Midbrain (tissue), 1 donor: ENCODE measurements at places on chromosomes 2 and 18.
A peak's percentile ranks its signal among the peaks of the same experiment; 100 is the strongest.

GRCh38 chr18:51562866-51563265 lies 365.4 kb upstream of the MEX3C start:
- no peak for DNase-seq

DNA sequence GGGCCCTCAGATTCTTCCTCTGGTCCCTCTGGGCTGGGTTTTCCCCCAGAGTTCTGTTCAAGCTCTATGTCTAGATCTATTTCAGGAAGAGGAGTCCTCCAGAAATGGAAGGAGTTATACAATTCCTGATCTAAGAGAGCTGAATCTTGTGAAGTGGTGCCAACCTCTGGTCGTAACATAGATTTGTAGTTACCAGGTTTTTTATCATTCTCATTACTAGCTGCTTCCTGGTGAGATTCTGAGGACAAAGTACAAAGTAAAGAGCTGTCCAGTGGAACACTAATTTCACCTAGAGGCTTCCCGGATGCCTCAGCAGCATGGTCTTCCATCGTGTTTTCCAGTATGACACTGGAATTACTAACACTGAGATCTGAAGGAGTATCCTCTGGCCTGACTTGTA lies 44.1 kb downstream of the PPP4R1 start:
- no peak for DNase-seq

GRCh38 chr2:238487652-238488346 lies 61.1 kb downstream of the ASB1 start:
- no peak for DNase-seq

GRCh38 chr2:174748948-174749347 lies 15.3 kb downstream of the CHRNA1 start:
- peak; percentile 61 for DNase-seq

GRCh38 chr2:223494942-223495341 lies 107.2 kb downstream of the SCG2 start:
- DNase-seq: no peak

- DNase-seq: no peak
Measured at GRCh38 chr2:96088340-96089335, 27.7 kb downstream of the ADRA2B start.

GRCh38 chr2:8225266-8225665 lies 456.6 kb upstream of the ID2 start:
- DNase-seq: no peak

GRCh38 chr2:232286001-232286868 lies 92.3 kb upstream of the ALPP start:
- no peak for DNase-seq

GRCh38 chr2:48253301-48253700 lies 276.7 kb upstream of the STON1 start:
- DNase-seq: no peak

DNA sequence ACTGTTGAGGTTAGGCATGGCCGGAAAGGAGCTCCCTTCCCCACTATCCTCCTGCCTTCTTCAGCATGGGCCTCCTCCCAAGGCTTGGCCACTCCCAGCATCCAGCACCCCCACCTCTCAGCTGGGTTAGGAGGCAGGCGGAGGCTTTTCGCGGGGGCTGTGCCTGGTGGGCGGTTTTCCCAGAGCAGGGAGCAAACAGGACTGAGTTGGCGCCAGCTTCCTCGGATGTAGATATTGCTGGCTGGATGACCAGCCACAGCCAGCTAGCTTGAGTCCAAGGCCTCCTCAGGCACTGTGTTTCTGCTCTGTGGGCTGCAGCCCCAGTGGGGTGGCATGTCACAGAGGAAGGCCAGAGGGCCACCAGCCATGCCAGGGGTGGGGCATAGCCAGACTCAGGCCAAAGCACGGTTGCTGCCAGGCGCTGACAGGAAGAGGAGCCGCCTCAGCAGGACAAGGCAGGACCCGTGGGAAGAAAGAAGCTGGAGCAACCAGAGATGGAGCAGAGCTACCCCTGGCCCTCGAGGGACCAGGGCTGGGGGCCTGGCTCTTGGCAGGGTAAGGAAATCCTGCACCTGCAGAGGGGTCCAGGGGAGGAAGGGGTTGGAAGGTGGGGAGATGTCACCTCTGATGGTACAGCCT lies at the start of gene TCF23:
TCF23 (plus strand) TSS at position 204 of the 639 bp plus-strand sequence; CDS start at position 334, 130 bp downstream.
- DNase-seq: no peak

GRCh38 chr18:13217971-13218367 lies 591 bp upstream of the LDLRAD4 start:
- DNase-seq: peak; percentile 29

DNA sequence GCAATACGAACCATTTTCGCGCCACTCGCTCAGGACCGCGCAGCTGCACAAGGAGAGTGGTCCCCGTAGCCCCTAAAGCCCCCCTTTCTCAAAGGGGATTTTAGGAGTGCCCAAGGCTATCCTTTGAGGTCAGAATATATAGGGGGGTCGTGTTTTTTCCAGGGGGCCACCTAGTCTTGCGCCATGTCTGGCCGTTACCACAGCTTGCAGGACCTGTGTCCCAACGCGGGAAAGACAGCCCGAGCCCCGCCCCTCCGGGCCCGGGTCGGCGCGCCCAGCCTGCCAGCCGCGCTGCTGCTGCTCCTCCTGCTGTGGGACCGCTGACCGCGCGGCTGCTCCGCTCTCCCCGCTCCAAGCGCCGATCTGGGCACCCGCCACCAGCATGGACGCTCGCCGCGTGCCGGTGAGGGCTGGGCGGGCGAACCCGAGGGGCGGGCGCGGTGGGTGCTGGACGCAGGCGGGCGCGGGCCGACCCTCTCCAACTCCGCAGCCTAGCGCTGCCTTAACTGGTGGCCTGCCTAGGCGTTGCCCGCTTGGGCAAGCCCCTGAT lies at the start of gene CDCA7:
CDCA7 (plus strand) TSS at position 291 of the 550 bp plus-strand sequence; CDS start at position 383, 92 bp downstream.
- no peak for DNase-seq

- DNase-seq: no peak
Measured at GRCh38 chr2:18244845-18245244, 315.6 kb downstream of the RDH14 start.

DNA sequence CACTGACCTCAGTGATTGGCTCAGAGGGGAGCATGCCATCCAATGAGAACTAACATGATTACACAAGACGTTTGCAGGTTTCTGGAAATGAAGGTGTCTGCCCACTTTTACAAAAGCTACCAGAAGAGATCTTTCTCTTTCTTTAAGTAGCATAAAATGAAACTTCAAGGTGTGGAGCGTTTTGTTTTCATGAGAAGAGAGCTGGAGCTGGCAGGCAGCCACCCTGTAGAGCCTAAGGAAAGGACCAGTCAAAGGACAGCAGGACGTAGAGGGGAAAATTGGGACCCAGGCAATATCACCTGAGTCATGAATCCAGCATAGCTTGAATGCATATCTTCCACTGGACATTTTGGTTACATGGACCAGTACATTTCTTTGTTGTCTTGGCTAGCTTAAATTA lies 331.0 kb downstream of the EPHA4 start:
- no peak for DNase-seq

- no peak for DNase-seq
Measured at GRCh38 chr2:240234503-240234951, 94.1 kb upstream of the OTOS start.

DNA sequence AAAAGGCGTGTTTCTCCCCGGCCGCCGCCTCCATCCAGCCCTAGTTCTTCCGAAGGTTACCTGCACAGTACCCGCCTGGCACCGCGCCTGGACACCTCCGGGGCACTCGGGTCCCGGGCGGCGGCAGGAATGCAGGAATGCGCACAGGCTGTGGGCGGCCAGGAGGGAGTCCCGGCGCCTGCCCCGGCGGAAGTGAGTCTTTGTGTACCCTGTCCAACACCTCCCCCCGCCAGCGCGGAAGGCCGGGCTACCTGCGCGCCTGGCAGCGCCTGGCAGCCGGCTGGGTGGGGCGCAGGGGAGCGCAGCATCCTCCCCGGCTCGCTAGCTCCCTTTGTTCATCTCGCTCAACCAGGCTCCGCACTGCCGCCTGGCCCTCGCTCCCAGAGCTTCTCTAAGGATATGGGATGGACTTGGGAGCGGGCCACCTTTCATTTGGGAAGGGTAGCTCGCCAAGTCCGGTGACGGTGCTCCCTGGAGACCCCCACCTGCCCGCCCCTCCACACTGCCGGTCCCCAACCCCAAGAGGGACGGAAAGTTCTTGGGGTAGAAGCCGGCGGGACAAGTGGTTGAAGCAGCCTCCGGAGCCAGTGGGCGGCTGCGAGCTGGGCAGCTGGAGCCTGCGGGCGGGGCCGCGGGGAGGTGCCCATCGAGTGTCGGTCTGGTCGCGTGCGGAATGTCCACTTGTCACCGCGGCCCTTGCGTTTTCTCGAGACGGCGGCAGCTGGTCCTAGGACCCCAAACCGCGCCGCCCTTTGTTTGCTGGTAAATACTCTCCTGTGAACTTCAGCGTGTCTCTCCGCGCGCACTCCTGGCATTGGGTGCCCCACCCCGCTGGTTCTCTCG lies 1.2 kb upstream of the ST6GAL2 start:
- no peak for DNase-seq

- DNase-seq: peak; percentile 11
Measured at GRCh38 chr2:118755901-118756300, 91.5 kb downstream of the EN1 start.

- DNase-seq: no peak
Measured at GRCh38 chr2:183283209-183283608, 159.0 kb downstream of the NUP35 start.

DNA sequence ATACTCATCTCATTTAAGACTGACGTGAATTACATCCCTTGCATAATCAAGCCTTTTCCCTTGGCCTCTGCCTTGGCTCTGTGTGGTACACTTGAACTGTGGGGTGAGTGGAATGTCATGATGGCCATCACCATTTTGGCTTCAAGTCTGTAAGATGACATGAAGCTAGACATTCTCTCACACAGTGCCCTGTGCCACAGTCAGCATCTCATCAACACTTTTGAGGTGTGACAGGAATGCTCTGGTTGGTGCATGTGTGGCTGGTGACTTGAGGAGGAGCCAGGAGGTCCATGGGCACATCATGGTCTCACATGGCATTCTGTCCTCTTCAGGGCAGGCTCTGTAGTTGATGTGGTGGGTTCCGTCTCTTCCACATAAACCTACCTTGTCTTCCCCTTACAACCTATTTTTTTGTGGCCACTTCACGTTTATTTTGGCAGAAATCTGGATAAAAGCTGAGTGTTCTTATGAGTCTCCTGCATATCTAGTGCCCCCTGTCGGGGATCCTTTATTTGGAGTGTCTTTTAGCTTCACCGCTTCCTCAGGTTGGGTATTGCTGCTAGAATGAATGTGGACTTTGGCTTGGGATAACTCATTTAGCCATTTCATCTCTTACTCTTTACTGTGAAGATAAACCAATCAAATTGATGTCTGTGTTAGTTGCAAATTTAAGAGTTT lies 28.1 kb downstream of the MAP4K4 start:
- DNase-seq: peak; percentile 21

GRCh38 chr18:34890486-34891085 lies 150.6 kb upstream of the MAPRE2 start:
- no peak for DNase-seq

DNA sequence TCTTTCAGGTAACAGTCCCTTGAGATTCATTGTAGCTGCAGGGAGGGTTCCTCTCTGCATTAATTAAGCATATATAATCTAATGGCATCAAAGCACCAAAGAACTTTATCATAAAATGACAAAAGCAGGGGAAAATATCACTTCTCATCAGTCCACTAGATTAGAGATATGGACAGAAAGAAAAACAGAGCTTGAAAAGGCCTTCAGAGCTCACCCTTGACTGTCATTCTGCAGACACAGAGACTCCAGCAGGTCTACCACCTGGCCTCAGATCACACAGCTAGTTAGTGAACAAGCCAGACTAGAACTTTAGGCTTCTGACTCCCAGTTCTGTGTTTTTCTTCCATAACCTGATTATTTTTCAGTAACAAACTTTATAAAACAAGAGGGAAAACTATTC lies 88.5 kb downstream of the FIGN start:
- DNase-seq: no peak

DNA sequence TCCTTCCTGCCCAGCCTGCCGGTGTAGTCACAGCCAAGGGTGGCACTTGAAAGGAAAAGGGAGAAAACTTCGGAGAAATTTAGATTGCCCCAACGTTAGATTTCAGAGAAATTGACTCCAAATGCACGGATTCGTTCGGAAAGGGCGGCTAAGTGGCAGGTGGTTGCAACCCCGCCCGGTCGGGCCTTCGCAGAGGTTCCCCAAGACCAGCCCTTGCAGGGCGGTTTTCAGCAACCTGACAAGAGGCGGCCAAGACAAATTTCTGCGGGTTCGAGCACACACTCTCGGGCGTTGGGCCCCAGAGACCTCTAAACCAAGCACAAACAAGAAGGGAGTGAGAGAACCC lies 4.8 kb downstream of the ONECUT2 start:
- DNase-seq: no peak

DNA sequence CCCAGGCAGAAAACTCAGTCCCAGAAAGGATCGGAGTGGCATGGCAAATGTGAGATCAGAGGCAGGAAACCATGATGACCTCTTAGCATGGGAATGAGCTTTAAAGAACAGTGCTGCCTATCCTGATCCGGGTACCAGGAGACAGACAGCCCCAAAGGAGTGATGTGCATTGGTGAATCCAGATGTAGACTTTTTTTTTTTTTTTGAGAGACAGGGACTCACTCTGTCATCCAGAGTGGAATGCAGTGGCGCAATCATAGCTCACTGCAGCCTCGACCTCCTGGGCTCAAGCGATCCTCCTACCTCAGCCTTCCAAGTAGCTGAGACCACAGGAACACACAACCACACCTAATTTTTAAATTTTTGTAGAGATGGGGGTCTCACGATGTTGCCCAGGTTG lies 122.7 kb downstream of the VAPA start:
- DNase-seq: no peak

DNA sequence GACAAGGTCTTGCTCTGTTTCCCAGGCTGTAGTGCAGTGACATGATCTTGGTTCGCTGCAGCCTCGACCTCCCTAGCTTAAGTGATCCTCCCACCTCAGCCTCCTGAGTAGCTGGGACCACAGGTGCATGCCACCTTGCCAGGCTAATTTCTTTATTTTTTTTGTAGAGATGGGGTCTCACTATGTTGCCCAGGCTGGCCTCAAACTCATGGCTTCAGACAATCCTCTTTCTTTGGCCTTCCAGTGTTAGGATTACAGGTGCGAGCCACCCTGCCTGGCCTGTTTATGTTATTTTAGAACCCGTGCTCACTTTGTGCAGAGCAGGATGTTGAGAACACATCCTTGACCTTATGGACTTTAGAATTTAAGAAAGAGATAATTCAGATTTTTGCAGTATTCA lies 17.4 kb downstream of the FAM117B start:
- no peak for DNase-seq

DNA sequence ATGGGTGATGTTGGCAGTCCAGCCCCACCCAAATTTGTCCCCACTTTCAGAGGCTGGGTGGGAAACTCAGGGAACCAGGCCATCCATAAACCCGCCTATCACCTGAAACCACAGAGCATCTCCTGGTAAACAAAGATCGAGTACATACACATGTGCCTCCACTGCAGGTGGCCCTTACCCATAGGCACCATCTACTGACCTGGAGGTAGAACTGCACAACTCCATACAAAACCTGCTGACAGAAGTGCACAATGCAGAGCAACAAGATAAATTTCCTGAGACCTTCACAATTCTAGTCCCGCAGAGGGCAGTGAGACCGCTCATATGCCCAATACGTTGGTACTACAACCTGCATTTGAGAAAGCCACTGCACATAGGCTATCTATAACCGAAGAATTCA lies 856.3 kb downstream of the SUCLG1 start:
- DNase-seq: no peak
